ENCODE measurements at places on chromosomes 3 and 15.

DNA sequence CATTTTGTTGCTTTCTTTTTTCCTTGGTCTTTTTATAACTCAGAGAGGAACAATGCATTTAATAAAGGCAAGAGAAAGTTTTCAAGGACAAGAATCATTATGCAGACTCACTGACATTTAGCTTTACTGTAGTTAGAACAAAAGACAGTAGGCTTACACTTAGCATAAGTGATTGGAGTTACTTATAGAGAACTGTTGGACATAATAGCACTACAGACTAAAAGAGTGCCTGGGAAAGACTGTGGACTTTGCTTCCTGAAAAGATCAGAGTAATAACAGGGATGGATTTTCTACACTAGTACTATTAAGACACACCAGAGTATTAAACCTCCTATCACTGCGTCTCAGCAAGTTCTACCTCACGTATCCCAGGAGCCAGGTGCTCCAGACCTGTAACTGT is 39.3 kb upstream of the SPRED1 start:
- no peak for DNase-seq

DNA sequence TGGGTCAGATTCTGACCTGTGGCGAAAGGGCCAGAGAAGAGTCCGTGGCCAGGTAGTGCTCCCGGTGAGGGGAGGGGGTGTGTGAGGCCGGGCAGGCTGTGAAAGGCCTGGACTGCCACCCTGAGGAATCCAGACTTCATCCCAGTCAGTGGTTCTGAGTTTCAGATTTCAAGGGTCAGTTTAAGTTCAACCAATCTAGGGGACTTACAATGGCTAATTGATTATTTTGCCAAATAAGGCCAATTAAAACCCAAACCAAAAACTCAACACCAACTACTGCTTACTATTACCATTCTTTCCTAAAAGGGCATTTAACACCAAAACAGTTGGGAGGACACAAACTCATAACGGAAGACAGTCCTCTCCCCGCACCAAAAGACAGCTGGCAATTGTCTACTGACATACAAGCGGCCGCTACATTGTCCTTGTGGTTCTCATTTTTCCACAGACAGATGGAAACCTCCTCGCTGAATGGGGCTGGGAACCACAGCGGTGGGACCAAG is 30.5 kb downstream of the TMEM44 start:
- DNase-seq: no peak

GRCh38 chr3:95464346-95464745 is 1350.0 kb upstream of the EPHA6 start:
- DNase-seq: no peak

DNA sequence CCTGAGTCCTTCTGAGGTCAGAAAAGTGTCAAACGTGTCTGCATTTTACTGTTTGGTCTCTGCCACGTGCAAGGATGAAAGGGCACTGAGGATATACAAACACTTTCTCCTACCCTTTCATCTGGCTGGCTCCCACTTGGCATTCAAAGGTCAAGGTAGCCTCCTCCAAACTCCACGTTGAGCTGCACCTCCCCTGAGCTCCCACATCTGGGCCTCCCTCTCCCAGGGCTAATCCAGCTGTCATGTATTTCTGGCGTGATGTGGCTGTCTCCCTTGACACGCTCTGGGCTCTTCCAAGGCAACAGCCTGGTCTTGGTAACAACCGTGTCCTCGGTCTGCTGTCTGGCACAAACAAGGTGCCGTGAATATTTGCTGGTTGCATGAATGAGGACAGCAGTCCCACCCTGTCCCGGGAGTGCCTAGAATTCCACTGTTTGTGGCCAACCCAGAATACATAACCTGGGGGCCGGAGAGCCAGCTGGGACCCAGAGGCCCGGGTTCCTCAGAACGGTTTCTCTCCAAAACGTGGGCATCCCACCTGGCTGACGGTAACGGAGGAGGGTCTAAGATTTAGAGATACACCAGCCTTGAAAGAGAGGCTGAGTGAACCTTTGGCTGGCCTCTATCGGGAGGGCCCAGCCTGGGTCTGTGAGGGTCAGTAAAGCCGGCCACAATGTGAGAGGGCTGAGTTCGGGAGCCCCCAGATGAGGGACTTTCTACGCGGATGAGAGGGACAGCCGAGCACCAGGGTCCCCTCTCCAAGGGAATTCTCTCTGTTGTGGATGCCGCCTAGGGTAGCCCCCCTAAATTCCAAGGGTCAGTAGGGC is 767 bp downstream of the GLT8D1 start:
- peak; percentile 26 for DNase-seq

GRCh38 chr15:83248151-83249029 is 36.1 kb downstream of the BNC1 start:
- peak; percentile 68 for DNase-seq

DNA sequence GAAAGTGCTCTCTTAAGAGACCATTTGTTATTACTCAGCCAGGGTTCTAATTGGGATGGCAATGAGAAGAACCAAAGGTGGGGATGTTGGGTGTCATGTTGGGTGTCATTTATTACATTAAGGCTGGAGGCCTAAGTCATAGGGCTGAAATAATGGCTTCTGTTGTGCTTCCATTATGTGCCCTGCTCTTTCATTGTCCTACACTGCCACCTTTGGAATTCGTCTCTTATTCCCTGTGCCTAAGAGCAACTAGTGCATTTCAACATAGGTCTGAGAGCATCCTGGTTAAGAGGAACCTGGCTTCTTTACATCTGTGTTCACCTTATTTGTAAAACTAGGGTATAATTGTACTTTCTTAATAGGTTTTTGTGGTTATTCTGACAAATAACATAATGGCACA is 32.2 kb downstream of the RIOX2 start:
- DNase-seq: no peak

DNA sequence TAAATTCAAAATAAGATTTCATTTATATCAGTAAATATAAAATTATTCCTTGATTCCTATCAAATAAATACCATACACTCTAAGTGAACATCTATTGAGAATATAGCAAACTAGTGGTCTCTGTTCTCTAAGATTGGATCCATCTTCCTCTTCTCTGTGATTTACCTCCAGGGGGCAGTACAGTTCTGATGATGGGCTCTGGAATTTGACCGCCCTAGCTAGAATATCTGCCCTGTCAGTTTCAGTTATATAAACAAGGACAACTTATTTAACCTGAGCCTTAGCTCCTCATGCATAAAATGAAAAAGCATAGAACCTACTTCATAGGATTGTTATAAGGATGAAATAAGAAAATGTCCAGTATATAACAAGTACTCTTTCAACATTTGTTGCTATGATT is 171.1 kb upstream of the CCDC54 start:
- peak; percentile 22 for DNase-seq

Data from LoVo (cell line).